ENCODE measurements at places on chromosomes 12 and 14. TPM values are rescaled to one million over a fixed set of nuclear protein-coding genes. Genes with fewer than 3 reads are reported as not detected.

DNA sequence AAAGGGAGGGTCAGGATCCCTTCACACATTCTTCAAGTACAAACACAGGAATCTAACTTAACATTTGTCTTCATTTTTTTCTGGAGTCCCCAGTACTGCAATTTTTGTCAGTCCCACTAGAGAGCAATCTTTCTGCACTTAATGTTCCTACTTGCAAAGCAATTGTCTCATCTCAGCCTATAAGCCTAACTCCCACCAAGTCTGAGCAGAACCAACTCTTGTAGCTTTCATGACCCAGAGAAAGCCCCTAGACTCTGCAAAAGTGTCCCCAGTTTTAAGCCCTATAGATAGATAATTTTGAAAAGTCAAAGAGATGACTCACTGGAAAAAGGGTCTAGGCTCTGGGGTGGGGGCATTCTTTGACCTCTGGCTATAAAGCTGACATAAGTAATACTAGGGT is 1.8 kb upstream of the ZBTB39 start:
- H3K4me1 ChIP-seq, result peaks cover 22% of the 10 kb centered on the region
- H3K4me3 ChIP-seq, result no peak overlapping the region
- DNase-seq, result no peak

- H3K27ac ChIP-seq, result peak overlapping the region; percentile 26
- H3K36me3 ChIP-seq, result no peaks in the 10 kb centered on the region
These were observed 66.2 kb downstream of the RNF34 start for GRCh38 chr12:121465921-121466793.

Gene SPX
- 20.0 TPM for total RNA-seq

Gene STK38L
- 55.2 TPM for total RNA-seq

- no peaks in the 10 kb centered on the region for H3K36me3 ChIP-seq
- H3K27ac ChIP-seq, result no peak overlapping the region
- no peak overlapping the region for H3K4me3 ChIP-seq
- DNase-seq, result peak; percentile 69
- H3K4me1 ChIP-seq, result no peaks in the 10 kb centered on the region
These were observed 165.8 kb downstream of the EMP1 start for GRCh38 chr12:13362260-13362841.

Gene KCNC2
- not detected for total RNA-seq

Measured in heart left ventricle (tissue), 16 donors.